ENCODE measurements at places on chromosomes 13 and 19.

GRCh38 chr13:111964411-111965035 lies 102.4 kb upstream of the SOX1 start:
- DNase-seq, result no peak

DNA sequence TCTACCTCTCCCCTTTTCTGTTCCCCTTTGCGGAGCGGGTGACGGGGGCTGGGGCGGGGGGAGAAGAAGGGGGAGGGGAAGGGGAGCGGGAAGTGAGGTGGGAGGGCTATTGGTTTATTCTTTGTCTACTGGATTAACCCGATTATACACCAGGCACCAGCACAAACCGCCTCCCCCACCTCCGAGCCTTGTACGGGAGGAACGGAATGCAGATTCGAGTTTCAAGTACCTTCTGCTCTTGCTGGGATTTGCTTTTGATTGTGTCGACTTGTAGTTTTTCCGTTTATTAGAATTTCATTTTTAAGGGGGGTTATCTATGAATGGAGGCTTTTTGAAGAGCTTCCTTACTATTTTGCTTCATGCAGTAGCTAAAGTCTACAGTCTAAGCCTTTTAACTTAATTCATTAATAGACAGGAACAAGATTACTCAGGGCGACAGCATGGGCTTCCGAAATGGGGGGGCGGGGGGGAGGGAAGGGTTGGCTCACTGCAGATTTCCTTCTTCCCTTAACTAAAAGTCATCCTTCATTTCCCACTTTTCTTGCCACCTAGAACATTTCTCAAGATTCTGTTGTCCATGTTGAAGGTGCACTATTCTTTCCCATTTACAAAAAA lies 937 bp upstream of the SPRY2 start:
- DNase-seq, result no peak

GRCh38 chr19:5083547-5083965 lies 114.6 kb downstream of the KDM4B start:
- DNase-seq, result no peak

DNA sequence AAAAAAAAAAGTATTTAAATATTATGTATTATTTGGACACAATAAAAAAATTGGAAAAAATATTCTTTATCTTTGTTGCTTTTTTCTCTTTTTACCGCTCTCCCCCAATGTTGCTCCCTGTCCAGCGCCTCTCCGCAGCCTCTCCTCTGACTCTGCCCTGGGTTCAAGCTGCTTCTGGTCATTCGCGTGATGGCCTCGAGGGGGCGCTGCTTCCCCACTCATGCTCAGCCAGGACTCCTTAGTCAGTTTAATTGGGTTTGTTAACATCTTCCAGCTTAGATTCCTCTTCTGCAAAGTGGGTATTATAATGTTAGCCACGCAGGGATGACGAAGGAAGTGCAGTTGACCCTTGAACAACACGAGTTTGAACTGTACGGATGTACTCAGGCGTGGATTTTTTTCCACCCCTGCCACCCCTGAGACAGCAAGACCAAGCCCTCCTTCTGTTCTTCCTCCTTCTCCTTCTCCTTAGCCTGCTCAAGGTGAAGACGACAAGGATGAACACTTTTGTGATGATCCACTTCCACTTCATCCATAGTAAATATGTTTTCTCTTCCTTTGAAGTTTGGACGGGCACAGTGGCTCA lies 4.9 kb upstream of the NWD1 start:
- no peak for DNase-seq

DNA sequence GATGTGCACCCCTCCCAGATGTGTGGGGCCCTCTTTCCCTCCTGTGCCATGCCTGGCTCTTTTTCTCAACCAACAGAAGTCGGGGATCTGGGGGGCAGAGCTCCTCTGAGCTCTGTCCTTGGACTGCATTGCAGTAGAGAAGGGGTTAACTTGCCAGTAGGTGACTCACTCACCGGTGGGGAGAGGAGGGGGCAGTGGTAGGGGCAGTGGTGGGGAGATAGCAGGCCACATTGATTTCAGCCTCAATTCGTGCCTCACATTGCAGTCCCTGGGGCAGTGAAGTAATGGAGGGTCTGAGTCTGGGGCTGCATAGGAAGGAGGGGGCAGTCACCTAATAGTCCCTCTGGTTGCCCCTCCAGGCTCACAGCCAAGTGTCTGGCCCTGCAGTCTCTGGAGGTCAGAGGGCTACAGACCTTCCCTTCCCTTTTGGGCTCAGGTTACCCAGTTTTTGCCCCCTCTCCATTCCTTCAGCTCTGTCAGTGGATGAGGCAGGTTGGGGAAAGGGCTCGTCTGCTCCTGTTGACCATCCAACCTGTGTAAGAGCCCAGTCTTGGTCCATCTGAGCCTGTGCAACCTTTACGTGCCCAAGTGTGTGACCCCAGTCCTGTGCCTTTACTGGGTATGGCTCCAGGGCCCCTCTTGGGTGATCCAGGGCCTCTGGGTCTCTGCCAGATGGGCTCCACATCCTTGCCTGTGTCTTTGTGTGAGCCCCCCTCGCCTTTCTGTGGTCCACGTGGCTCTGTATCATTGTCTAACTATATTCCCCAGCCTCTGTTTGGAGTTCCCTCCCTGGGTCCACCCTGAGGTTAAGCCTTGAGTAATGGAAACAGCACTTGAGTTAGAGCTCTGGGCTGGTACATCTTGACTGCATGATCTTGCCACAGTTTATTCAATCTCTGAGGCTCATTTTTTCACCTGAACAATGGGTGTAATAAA lies 13.0 kb downstream of the CIC start:
- no peak for DNase-seq

DNA sequence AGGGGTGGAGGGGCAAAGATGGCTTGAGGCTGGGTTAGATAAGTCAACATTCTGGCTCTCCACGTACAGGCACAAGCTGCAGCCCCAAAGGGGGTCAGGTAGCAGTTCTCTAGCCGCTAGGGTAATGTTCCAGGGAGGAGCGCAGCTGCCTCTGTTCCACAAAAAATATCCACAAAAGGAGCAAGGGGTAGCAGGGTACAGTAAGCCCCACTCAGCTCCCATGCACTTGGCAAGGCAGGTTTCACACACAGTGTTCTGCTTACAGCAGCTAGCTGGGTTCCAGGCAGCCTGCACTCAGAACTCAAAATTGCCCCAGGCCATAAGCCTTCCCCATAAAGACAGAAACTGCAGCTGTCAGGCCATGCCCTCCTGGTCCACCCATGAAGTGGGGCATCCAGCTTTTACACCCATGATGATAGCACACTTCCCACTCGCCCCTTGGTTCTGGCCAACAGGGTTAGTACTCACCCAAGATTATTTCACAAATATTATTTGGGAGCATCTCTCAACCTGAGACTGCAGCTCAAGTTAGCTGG lies 130.0 kb downstream of the CYSLTR2 start:
- DNase-seq, result no peak

DNA sequence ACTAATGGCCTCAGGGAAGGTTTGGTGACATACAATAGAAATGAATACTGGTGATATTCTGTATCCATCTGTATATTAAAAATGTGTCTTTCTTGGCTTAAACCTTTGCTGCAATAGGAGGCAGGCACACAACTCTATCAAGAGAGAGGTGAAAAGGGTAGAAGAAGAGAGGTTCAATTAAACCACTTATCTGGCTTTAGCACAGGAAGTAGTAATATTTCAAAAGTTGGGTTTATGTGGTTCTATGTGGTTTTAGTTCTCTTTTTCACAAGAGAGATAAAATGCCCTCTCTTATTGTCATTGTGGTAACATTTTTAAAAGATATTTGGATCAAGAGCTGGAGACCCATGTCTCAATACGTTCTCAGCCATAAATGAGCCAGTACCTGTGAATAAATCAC lies 146.2 kb upstream of the FNDC3A start:
- no peak for DNase-seq

- no peak for DNase-seq
Measured at GRCh38 chr13:36453516-36453915, 21.2 kb downstream of the CCNA1 start.

- no peak for DNase-seq
Measured at GRCh38 chr19:33818411-33818810, 21.7 kb downstream of the KCTD15 start.

- DNase-seq, result no peak
Measured at GRCh38 chr13:109859898-109860297, 73.5 kb upstream of the IRS2 start.

DNA sequence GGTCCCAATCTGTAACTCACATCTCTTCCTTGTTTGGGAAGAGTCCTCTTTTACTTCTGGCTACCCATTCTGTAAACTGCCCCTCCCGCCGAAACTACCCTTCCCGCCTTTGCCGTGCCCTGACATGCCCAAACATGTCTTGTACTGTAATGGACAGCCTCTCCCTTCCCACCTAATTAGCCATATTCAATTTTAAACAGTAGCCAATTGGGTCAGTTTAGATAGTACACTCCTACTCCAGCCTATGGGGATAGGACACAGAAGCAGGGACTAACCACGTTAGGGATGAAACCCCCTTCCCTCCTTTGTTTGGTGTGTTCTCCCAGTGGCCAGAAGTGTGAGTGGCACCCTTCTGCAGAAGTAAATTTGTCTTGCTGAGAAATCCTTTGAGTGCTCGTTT lies 34.2 kb downstream of the SACS start:
- DNase-seq, result no peak

GRCh38 chr13:49421391-49421790 lies 22.5 kb downstream of the CAB39L start:
- DNase-seq, result no peak

DNA sequence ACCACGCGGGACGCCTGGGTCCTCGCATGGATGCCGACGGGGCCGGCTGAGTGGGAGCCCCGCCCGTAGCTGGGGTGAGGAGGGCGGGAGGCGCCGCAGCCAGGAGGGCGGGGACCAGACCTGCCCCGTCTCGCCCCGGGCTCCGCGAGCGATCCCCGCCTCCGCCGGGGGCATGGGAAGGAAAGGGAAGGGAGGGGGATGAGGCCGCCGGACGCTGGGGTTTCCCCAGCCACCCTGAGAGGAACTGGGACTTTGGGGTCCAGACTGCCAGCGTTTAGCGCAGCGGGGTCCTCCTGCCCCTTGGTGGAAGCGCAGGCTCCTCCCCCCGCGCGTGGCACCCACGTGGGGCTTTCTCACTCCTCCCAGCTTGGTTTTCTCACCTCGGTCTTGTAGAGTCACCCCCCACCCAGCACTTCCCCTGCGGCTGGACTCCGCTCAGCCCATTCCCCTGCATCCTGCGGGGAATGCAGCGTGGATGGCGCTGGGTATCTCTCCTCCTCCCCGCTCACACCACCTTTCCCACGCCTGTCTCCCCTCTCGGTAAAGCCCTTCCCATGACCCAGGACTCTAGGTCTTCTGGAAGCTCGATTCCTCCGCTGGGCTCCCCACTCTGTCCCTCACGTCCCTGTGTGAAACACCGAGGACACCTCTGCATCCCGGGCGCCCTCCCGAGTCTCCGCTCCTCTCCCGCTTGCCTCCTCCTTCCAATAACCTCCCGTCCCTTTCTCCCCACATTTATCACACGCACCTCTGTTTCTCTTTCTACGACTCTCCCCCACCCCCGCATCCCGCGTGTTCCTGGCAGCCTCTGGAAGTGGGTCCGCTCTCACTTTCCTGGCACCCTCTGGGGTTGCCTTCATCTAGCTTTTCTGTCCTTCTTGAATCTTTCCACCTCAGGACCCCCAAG lies 2.1 kb downstream of the TGFB1 start:
- peak; percentile 78 for DNase-seq

GRCh38 chr19:38213911-38214625 lies 10.0 kb downstream of the DPF1 start:
- DNase-seq, result peak; percentile 50

DNA sequence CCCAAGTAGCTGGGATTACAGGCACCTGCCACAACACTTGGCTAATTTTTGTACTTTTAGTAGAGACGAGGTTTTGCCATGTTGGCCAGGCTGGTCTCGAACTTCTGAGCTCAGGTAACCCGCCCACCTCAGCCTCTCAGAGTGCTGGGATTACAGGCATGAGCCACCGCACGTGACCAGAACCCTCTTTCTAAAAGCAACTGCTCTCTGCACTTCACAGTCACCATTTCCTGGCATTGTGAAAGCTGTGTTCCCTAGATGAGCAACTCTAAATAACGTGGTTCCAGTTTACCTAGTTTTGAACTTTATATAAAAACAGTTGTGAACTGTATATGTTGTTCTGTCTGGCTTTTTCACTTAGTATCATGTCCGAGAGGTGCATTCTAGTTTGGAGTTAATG lies 152.9 kb downstream of the SIPA1L3 start:
- DNase-seq, result no peak

DNA sequence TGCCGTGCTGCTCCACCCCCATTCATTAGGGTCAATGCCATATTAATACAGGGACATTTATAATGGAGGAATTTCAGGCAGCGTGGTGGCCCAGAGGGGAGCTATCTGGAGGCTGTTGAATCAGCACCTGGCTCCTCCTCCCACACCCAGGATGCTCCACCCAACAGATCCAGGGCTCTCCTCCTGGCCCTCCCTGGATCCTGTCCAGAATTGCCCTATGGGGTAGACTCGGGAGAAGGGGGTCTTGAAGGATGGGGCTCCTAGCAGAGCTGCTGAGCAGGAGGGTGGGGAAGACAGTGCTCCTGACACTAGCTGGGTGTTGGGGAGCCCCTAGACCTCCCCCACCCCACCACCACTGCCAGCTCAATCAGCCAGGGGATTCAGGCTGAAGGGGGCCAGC lies 5.2 kb upstream of the OR10H5 start:
- DNase-seq, result no peak

GRCh38 chr13:25252752-25253151 lies 34.5 kb downstream of the MTMR6 start:
- DNase-seq, result no peak

DNA sequence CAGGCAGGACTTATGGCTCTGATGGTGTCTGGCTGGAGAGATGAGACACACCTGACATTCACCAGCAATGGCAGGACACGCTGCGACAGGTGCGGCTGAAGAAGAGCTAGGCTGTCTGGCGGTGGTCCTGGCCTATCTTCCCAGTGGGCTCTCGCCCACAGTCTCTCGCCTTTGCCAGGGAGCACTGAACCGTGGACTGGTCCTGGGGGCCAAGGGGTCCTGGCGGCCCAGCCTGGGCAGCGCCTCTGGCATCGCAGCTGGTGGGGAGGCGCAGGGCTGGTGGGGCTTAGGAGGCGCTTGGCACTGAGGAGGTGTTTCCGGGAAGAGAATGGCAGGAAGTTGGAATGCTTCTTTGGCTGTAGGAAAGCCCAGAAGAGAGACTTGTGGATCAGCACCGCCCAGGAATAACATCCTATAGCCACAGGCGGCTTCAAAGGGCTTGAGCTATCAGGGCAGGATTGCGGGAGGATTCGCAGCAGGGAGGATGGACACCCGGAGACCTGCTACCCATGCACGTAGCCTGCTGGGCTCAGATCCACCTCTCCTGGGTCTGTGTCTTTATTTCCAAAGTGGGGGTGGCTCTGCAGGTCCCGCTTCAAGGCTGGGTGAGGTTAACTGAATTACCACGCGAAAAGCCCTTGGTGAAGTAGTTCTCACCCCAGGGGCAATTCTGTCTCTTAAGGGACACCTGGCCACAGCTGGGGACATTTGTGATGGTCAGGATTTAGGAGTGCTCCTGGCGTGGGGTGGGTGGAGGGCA lies 14.6 kb downstream of the KDM4B start:
- no peak for DNase-seq

- DNase-seq, result no peak
Measured at GRCh38 chr13:104944176-104944575, 1591.3 kb downstream of the EFNB2 start.

- peak; percentile 52 for DNase-seq
Measured at GRCh38 chr19:4636151-4636717, 3.1 kb upstream of the TNFAIP8L1 start.

Data from stimulated activated CD4-positive, alpha-beta T cell treated with anti-CD3 and anti-CD28 coated beads, Interleukin-12 subunit alpha, Interleukin-12 subunit beta, amount 100 ng/mL, for 24 hours (primary cell).